ENCODE measurements at places on chromosomes 16 and 17.
A peak's percentile ranks its signal among the peaks of the same experiment; 100 is the strongest.

DNA sequence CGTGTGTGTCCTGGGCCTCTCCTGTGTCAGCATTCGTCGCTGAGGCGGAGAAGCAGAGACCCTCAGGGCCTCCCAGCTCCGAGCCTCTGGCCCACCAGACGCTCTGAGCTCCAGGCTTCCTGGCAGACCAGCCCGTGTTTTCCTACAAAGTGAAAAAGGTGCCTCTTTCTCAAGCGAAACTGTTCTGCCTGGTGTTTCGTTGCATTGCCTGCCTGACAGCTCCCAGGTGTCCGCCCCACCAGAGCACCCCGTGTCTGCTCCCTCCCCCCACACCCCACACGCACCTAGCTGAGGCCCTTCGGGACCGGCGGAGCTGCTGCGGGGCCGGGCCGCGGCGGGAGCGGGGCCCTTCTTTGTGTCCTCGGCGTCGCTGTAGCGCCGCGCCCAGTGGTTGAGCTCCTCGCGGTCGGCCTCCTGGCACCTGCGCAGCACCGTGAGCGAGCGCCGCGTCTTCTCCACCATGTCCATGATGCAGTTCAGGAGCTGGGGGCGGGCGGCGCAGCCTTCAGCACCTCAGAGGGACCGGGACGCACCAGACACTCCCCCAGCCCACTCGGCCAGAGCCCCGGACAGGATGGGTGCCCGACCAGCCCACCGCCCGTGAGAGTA is 14.7 kb upstream of the PABPN1L start:
- DNase-seq = no peak

GRCh38 chr17:82213251-82214011 is 789 bp upstream of the CCDC57 start:
- DNase-seq = peak; percentile 75

- no peak for DNase-seq
Observed at GRCh38 chr16:505479-506245, 21.9 kb upstream of the CAPN15 start.

DNA sequence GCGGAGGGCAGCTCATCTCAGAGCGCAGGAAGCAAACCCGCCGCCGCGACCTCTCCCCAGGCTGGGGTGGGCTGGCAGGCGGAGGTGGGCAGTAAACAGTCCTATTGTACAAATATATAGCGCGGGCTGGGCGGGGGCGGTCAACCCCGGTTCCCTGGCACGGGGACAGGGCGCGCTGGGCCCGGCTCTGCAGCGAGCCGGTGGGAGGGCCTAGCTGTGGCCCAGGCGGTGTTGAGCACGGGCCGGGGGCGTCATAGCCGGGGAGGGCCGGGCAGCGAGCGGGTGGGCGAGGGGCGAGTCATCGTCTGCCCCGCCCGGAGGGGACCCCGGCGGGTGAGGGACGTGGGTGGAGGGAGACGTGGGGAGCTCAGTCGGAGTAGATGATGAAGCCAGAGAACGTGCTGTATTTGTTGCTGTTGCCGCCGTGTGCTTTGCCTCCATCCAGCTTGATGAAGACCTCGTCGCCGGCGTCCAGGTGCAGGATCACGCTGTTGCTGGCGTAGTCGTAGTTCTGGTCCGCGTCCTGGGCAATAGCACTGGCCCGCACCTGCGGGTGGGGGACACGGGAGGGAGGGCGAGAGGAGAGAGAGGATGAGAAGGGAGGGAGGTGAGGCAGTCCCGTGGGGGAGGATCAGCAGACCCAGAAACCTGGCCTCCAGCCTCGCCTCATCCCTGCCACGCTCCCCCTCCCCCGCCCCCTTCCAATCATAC is 8.1 kb downstream of the C1QL1 start:
- DNase-seq = no peak

DNA sequence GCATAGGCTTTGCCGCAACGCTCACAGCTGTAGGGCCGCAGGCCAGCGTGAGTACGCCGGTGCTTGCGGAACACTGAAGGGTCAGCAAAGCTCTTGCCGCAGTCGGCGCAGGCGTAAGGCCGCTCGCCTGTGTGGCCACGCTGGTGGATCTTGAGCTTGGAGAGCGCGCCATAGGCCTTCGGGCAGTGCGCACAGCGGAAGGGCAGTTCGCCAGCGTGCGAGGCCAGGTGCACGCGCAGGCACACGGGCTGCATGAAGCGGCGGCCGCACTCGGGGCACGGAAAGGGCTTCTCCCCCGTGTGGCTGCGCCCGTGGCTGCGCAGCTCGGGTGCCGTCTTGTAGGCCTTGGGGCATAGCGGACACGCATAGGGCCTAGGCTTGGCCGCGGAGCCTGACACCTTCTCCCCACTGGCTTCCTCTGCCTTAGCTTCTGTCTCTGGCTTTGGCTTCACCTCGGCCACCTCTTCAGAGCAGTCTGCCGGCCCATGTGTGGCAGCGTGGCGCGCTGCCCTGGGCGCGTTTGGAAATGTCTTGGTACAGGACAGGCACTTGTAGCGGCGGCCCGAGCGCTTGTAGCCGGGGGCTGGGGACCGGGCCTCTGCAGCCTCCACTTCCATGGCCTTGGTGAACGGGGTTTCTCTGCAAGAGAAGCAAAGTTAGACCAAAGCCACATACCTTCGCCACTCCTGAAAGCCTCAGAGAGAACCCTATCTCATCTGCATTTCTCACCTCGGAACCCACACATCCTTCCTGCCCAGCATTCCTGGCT is 10.0 kb downstream of the ZNF668 start:
- no peak for DNase-seq

GRCh38 chr17:79427621-79428539 is 183.0 kb downstream of the RBFOX3 start:
- no peak for DNase-seq

DNA sequence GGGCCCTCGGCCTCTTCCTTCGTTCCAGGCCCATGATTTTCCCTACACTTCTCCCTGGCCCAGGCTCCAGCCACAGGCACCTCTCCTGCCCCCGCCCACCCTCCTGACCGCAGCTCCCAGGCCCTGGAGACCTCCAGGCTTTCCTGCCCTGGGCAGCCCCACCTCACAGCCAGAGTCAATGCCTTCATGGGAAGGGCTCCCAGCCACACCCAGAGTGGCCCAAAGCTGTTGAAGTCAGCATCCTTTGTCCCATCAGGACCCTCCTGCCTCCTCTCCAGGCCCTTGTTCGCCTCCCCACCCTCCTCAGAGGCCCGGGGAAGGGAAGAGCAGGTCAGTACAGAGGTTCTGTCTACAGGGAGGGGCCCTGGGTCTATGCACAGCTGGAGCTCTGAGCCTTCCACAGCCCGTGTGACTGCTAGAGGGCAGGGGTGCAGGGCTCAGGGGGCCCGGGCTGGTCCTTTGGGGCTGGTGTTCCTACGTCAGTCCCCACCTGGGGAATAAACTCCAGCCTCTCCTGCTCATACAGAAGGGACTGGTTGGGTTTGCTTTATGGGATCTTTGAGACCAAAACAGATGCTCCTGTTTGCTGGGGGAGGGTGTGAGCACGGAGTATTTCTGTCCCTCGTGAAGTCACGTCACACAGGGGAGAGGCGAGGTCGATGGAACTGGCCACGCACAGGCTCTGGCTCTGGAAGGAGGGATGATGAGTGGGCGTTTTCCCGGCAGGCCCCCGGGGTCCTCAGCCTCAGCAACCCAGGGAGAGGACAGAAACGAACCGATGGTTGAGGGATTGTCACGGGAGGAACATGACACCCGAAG is 20.3 kb downstream of the TRARG1 start:
- DNase-seq = no peak

- DNase-seq = no peak
Observed at GRCh38 chr16:85332175-85332574, 219.9 kb upstream of the CIBAR2 start.

DNA sequence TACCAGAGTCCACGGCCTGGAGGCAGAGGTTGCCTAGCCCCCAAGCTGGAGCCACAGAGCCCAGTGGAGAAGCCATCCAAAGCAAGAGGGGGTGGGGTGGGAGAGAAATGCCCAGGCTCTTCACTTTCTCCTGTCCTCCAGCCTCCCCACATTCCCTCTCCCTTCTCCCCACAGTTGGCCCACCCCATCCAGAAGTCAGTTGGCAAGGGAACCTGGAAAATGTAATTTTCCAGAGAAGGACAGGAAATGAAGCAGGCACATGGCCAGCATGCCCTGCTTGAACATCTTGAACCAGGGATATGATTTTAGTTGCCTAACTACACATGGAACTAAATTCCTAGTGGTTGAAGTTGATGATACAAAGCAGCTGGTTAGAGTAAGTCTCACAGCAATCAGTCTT is 73.3 kb upstream of the IRX6 start:
- no peak for DNase-seq

DNA sequence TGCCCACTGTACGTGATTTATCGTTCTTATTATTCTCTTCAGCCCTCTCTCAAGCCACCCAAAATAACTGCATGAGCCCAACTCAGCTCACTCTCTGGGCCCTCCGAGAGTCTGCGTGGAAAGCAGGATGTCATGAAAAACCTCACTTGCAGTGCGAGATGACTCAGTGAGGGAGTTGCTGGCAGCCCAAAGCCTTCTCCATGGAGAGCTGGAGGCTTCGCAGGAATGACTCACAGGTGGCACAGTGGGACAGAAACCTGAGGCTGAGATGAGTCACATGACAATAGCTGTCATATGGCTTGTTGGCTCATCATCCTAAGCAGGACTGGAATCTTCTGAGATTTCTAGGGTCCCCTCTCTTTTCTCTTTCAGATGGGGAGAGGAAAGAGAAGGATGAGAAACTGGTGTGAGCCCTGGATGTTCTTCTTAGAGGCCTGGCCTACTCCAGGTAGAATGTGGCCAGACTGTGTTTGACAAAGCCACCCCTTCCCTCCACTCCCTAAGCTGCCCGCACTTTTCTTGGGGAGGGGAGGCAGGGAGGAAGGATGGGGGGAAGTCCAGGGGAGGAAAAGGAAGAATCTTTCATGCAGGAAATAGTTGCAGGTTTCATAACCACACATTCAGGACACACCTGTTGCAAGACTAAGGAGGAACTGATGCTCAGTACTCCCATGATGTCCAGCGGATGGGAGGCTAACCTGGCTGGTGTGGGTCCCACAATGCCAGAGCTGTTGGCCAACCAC is 160.6 kb upstream of the RPL38 start:
- peak; percentile 79 for DNase-seq

DNA sequence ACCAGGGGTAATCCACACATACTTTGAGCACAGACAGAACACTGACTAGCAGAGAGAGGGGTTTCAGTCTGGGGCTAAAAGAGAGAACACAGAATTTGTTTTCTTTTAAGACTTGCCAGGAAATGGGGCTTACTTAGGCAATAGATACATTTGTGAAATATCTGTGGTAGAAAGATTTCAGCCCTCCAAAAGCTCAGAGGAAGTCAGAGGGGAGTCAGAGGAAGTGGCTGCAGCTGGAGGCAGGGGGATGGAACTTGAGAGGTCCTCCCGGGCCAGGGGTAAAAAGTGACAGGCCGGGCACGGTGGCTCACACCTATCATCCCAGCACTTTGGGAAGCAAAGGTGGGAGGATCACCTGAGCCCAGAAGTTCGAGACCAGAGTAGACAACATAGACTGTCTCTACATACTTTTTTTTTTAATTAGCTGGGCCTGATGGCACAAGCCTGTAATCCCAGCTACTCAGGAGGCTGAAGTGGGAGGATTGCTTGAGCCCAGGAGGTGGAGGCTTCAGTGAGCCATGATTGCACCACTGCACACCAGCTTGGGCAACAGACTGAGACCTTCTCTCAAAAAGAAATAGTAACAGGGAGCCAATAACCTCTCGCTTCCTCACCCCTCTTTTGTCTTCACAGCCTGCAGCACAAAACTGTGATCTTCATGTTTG is 49.9 kb downstream of the NLRC5 start:
- DNase-seq = no peak

DNA sequence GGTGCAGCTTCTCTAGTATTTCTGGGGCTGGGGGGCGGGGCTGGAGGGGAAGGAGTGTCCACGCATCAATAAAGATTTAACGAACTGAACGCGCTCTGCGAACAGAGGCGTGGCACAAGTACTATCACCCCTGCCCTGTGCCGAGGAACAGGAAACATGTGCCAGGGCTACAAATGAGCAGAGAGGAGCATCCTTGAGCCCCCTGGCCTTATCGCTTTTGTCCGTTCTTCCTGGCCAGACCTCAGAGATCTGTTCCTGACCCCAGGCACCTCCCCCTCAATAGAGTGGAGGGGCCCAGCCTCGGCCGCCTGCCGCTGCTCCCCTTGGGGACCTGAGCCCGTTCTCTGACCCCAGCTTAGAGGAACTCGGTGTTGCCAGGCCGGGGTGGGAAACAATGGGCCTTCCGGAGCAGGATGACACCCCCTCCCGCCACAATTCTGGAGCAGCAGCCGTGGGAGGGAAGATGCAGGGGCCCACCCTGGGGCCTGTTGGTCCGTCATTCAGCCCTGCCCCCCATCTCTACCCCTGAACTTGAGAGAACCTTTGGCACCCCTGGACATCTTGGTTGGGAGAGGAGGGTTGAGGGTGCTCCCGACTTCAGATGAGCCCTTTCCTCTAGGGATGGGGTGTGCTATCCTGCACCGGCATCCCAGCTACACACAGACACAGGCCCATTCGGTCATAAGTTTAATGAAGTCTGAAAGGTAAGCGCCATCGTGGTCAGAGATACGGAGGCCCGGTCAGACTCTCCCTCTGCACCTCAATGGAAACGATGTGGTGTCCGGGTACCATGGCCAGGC is 1.1 kb downstream of the NAA38 start:
- DNase-seq = no peak

DNA sequence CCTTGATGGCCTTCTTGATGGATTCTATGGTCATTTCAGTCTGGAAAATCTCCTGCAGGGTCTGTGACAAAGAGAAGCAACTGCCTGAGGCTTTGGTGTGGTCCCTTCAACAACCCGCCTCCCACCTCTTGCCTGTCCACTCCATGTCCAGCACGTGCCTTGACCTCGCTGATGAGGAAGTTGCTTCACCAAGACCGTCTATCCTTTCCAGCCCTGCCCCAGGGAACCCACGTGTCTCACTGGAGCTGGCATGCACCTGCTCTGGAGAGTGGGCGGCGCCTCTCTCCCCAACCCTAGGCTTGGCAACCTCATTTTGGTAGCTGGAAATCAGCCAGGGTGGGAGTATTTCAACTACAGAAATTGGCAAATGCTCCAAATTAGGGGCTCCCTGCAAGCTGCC is 32.6 kb downstream of the TEKT3 start:
- no peak for DNase-seq

DNA sequence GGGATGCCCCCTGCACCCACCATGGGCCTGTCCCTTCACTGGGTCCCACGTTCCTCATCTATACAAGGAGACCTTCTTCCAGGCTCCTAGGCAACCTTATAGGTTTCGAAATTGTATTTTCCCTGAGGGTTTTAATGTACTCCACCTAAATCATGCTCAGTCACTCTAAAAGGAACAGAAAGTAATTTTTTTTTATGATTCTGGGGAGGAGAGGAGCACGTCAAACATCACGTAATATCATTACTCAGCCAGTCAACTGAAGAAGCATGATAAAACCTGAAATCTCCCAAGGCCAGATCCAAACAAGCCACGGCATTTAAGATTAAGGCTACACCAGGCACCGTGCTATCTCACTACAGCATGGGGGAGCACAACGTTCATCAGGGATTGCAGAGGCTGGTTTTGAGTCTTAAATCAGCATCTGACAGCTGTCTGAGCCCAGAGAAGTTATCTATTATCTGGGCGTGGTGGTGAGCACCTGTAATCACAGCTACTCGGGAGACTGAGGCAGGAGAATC is 3.9 kb upstream of the TMEM114 start:
- DNase-seq = no peak

GRCh38 chr16:13864689-13865088 is 55.3 kb upstream of the ERCC4 start:
- no peak for DNase-seq

GRCh38 chr16:71923941-71924690 is 28.8 kb downstream of the IST1 start:
- no peak for DNase-seq

All from 8988T (cell line).